Stimulated activated CD4-positive, alpha-beta T cell treated with anti-CD3 and anti-CD28 coated beads, Interleukin-2, amount 100 ng/mL, for 24 hours (primary cell): ENCODE measurements at places on chromosomes 11 and 22.

- no peak for DNase-seq
These were observed 38.1 kb downstream of the NUP50 start for GRCh38 chr22:45201678-45202332.

DNA sequence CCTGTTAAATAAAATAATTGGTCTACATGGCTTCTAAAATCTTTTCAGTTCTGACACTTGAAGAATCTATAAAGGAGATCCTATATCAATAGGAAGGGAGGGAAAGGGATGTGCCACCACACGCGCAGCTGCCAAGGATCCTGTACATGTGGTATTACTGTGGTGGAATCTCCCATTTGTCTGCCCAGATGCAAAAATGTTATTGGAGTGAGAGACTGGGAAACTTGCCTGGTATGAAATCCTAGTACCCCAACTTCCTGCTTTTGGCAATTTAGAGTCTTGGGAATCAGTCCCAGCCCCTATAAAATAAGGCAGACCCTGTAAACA is 81.9 kb upstream of the PICALM start:
- no peak for DNase-seq

DNA sequence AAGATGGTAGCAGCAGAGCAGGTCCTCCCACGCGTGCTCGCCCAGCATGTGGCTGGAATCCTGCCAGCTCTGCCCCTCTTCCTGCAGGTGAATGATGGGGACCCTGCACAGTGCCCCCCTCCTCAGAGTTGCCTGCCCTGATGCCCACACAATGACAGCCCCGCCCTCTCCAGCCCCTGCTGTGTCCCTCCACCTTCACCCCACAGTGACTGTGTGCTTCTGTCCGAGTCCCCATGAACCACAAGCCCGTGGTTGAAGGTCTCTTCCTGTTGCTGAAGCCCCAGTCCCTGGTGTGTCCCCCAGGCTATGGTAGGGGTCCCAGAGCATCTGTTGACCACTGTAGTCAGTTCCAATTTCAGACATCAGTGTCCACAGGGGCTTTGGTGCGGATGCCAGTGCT is 71.0 kb downstream of the BRD1 start:
- DNase-seq, result no peak

DNA sequence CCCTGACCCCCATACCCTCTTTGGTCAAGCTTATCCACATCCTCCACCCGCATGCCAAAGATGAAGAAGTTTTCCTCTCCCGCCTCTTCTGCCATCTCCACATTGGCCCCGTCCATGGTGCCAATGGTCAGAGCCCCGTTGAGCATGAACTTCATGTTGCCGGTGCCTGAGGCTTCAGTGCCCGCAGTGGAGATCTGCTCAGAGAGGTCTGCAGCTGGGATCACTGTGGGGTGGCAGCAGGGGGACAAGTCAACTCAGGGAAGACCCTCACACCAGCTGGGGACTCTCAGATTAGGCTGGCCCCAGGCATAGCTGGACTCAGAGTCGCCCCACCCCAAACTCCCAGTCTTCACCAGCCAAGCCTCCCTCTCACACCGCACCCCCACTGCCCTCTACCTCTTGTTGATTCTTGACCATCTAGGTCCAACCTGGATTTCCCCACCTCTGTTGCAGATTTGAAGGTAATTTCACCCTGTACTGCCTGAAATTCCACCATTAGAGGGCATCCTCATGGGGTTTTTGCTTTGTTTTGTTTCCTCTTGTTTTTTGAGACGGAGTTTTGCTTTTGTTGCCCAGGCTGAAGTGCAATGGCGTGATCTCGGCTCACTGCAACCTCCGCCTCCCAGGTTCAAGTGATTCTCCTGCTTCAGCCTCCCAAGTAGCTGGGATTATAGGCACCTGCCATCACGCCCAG is 6.6 kb upstream of the RASGRP2 start:
- DNase-seq, result no peak

GRCh38 chr11:110185121-110185591 is 92.0 kb downstream of the ZC3H12C start:
- no peak for DNase-seq

- no peak for DNase-seq
These were observed 1313.2 kb downstream of the TBC1D22A start for GRCh38 chr22:48075604-48076003.

GRCh38 chr11:59818572-59818971 is 8.0 kb upstream of the MRPL16 start:
- DNase-seq, result no peak

DNA sequence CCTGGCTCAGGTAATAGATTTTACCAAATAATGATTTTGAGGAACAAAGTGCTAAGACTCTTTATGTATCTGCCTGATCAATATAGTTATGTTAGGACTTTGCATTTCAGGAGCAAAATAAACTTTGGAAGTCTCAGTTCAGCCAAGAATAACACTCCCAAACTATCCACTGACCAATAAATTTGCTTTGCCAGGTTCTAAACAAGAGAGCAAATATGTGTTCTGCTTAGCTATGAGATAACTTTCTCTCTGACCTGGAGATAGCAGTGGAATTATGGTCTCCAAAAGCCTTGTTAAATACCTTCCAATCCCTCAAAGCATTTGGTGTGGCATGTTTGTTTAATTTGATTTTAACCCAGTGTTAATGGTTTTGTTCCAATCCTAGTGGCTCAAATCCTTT is 1541.1 kb downstream of the FAM181B start:
- no peak for DNase-seq

- no peak for DNase-seq
These were observed 2423.4 kb downstream of the LRRC4C start for GRCh38 chr11:39036021-39036420.

DNA sequence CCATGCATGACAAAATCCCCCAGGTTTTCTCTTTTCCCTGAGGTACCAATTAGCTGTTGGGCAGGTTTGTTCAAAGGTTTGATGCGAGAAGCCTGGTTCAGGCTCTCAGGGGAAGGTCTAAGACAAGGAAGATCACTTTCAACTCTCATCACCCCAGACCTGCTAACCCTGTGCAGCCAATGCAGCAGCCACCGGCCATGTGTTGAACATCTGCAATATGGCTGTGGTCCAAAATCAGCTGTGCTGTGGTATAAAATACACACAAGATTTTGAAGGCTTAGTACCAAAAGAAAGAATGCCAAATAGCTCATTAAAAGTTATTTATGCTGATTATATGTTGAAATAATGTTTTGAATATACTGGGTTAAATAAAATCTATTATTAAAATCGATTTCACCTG is 58.5 kb downstream of the SMCO4 start:
- DNase-seq, result no peak
